ENCODE measurements at places on chromosomes 1 and 21.

GRCh38 chr1:62654744-62655143 lies 33.4 kb downstream of the DOCK7 start:
- no peak for DNase-seq

- no peak for DNase-seq
Observed at GRCh38 chr1:15408890-15409387, 749 bp upstream of the EFHD2 start.

- no peak for DNase-seq
Observed at GRCh38 chr21:31443736-31444521, 99.9 kb upstream of the TIAM1 start.

DNA sequence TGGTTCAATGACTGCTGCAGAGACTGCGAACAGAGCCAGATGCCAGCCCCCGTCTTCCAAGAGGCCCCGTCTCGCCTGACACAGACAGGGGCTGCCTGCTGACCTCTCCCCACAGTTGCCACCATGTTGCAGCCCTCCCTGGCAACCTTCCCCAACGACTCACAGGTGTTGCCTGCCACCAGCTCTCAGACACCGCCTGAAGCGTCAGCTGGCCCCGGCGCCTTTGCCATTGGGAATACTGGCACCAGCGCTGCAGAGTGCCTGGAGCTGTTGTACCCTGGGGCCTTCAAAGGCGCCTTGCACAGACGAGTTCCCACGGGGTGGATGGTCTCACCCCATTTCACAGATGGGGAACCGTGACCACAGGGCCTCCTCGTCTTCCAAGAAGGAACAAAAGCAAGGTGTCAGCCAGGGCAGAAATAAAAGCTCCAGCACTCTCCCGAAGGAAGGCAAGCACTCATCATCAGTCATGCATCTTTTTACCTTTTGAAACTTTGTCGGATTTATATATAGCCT lies 167.0 kb downstream of the ADSS2 start:
- no peak for DNase-seq

- no peak for DNase-seq
Observed at GRCh38 chr1:43913051-43913501, 20.5 kb upstream of the ARTN start.

DNA sequence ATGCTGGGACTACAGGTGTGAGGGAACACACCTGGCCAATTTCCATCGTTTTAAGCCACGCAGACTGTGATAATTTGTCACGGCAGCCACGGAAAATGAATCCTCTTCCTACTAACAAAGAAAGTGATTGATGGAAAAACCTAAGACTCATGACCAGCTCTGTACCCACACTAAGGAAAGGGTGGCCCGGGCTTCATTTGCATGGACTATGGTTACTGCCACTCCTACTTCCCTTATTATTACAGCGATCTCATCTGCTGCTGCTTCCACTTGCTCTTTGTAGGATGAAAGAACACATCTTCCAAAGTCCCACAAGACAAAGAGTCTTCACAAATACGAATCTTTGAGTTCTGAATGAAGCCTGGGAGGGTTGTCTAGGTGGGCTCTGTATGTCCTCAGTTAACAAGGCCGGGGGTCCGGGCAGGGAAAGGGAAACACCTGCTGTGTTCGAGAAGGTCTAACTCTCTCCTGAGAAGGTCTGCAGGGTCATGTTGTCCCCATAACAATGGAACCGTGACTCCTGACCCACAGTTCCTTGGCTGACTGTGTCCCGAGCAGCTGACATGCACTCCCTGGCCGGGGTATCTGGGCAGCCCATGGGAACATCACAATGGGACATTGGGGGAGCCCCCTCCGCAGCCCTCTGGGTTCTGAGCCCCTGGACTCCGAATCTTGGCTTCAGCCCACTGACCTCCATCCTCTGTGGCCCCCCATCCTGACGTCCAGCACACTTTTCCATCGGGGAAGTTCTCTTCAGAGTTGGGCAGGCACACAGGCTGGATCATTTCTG lies 13.3 kb upstream of the TFF1 start:
- DNase-seq, result no peak

GRCh38 chr1:218930472-218931241 lies 243.0 kb upstream of the LYPLAL1 start:
- no peak for DNase-seq

- no peak for DNase-seq
Observed at GRCh38 chr1:225423518-225423855, 4.4 kb downstream of the LBR start.

- no peak for DNase-seq
Observed at GRCh38 chr1:12697397-12697796, 18.5 kb upstream of the AADACL3 start.

DNA sequence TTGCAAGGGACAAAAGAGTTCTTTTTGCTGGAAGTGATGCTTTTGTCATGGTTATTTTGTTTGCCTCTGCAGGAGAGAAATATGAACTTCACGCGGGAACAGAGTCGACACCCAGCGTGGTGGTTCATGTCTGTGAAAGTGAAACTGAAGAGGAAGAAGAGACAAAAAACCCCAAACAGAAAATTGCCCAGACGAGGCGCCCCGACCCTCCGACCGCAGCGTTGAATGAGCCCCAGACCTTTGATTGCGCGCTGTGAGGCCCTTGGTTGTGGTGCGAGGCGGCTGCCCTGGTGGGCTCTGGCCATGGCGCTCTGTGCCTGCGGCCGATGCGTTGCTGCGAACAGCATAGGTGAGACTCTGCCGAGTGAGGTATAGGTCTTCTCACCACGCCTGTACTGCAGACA lies 20.9 kb upstream of the NCMAP start:
- DNase-seq, result peak; percentile 80

DNA sequence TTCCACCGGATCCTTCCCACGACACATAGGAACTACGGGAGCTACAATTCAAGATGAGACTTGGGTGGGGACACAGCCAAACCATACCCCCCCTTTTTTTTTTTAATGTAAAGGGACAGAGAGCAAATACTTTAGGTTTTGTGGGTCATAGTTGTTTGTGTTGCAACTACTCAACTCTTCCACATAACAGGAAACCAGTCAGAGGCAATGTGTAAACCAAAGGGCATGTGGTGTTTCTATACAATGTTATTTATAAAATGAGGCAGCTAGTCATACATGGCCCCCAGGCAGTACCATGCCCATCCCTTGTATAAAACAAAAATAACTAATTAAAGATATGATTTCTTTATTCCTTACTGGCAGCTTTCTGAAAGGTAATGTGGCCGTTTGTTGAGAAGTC lies 845.4 kb upstream of the ADAMTS5 start:
- DNase-seq, result no peak

DNA sequence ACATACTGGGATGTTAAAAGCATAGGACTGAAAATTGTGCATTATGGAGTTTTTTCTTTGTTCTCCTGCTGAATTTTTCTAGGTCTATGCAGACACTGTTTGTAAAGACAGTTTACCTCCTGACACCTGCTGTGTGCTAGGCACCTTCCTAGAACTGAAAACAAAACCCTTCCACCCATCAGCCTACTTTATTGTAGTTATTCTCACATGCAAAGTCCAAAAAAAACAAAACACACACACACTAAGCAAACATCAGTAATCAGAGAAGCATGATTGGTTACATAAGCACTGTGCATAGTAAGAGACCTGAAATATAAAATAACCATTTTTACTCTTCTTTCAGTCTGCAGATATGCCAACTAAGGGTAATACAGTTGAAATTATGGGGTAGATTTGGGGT lies 195.1 kb downstream of the CRB1 start:
- DNase-seq, result no peak

- DNase-seq, result no peak
Observed at GRCh38 chr1:180415985-180416633, 86.3 kb downstream of the ACBD6 start.

DNA sequence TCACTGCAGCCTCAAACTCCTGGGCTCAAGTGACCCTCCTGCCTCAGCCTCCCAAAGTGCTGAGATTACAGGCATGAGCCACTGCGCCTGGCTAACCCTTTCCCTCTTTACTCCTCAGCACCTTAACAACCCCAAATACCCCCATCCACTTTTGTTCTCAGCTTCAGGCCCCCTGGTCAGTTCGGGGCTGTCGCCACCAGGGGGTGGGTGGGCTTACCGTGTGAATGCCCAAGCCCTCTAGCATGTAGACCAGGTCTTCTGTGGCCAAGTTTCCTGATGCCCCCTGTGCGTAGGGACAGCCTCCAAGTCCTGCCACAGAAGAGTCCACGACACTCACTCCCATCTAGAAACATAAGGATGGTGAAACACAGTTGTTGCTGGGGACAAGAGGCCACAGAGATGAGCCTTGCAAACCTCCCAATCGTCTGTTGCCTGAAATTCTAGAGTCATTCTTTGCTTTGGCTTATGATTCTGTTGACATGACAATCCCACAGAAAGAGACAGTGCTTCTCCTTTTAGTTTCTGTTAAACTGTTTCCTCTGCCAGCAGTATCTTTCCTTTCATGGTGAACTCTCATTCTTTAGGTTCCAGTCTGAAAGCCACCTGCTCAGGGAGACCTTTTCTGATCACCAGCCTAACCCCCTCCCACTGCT lies 3.8 kb upstream of the GALE start:
- DNase-seq, result no peak

- no peak for DNase-seq
Observed at GRCh38 chr1:167564612-167565270, 11.2 kb upstream of the CREG1 start.

- no peak for DNase-seq
Observed at GRCh38 chr21:39330001-39330400, 16.6 kb upstream of the BRWD1 start.

DNA sequence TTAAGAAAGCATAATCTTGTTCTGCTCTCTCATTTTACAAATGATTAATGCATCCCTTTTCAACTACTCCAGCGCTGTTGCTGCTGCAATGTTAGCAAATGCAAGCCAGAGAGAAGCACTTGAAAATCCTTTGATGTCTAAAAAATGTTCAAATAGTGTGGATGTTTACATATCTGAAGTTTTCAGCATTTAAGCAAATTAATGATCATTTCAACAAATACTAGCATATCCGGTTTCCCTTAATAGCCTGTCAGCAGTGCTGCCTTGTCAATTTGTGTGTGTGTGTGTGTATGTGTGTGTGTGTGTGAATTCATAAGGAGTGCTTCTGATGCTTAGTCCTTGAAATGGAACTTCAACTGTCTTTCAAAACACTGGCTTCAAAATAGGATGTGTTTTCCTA lies 48.1 kb upstream of the WNT2B start:
- DNase-seq, result no peak

GRCh38 chr1:96039910-96040309 lies 681.7 kb upstream of the PTBP2 start:
- no peak for DNase-seq

GRCh38 chr1:185110145-185110544 lies 46.6 kb downstream of the TRMT1L start:
- DNase-seq, result no peak

GRCh38 chr1:119766374-119766794 lies 2.3 kb downstream of the HMGCS2 start:
- no peak for DNase-seq

DNA sequence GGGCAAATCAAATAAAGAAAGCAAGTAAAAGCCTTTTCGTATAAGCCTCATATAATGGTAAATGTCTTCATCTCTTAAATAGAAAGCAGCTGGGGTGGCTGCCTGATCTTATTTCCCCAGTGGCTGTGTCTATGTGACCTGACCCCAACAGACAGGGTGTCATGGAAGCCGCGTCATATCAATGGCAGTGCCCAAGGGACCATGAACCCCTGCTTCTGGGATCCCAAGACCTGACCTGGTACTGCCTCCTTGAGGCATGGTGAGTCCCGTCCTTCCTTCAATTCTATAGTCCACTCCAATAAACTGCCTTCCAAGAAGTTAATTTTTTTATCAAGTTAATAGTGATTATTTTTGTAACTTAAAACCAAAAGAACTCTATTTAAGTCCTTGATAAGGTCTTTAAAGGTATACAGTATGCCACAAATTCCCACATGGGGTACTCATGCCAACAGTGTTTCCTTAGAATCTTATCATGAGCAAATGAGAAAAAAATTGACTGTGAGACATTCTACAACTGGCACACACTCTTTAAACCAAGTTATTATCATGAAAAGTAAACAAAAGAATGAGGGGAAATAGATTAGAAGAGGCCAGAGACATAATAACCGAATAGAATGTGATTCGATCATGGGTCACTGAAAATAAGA lies 104.6 kb downstream of the ADSS2 start:
- DNase-seq, result no peak

- no peak for DNase-seq
Observed at GRCh38 chr1:233168384-233168783, 127.1 kb downstream of the PCNX2 start.

DNA sequence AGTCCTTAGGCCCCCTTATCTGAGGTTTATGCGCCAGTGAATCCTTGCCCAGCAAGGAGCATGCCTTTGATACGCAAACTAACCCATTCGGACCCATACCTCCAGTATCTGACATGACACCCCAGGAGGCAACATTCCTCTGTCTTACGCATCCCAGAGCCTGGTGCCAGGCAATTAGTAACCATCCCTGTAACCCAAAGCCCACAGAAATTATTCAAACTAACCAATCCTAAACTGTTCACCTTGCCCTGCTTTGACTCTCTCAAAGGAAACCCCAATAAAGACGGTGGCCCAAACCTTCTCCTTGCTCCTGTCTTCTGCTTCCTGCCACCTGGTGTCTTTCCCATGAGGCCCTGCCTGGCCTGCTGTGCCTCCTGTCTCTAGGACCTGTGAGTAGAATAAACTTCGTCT lies 36.4 kb downstream of the ZNF496 start:
- no peak for DNase-seq

- DNase-seq, result no peak
Observed at GRCh38 chr1:173050865-173051264, at the start of gene TNFSF18. Gene TNFSF18, minus strand, starts transcription at chr1:173050941. Its CDS starts 45 bp downstream, at chr1:173050896.

GRCh38 chr1:1204998-1205768 lies 1.2 kb downstream of the TNFRSF18 start:
- no peak for DNase-seq

DNA sequence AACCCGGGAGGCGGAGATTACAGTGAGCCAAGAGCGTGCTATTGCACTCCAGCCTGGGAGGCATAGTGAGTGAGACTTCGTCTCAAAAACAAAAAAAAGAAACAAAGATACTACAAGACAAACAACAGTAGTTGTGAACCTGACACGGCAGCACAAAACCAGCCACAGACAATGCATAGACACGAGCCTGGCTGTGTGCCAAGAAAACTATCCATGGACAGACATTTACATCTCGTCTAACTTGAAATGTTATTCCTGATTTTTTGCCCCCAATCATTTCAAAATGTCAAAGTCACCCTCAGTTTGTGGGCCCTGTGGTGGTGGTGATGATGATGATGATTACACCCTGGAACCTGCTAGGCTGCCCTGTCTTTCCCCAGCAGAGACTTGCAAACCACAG lies 6.3 kb downstream of the KLHL21 start:
- DNase-seq, result no peak

DNA sequence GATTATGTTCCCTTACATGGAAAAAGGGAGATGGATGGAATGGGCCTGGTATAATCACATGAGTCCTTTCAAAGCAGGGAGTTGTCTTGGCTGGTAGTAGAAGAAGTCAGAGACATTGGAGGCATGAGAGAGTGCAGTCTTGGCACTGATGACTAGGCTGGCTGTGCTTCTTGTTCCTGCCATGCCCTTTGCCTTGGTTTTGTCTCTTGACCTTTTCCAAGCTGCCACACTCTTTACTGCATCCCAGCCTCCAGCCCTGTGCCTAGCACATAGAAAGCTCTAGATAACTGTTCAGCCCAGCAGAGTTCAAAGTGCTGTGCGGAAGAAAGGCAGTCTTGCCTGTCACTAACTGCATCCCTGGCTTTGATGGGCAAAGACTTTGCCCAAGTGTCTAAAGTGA lies 412.6 kb downstream of the PRDM2 start:
- no peak for DNase-seq

All from activated T-cell treated with anti-CD3 and anti-CD28 coated beads, Interleukin-2, amount 50 U/mL, for 72 hours (primary cell).